ENCODE measurements at places on chromosomes 2 and 18.

- no peak for DNase-seq
Observed at GRCh38 chr2:236963631-236964182, 122.0 kb upstream of the COPS8 start.

- no peak for DNase-seq
Observed at GRCh38 chr2:134717286-134718022, 1.3 kb downstream of the TMEM163 start.

GRCh38 chr2:30940839-30941238, 133.6 kb upstream of the CAPN13 start:
- no peak for DNase-seq

DNA sequence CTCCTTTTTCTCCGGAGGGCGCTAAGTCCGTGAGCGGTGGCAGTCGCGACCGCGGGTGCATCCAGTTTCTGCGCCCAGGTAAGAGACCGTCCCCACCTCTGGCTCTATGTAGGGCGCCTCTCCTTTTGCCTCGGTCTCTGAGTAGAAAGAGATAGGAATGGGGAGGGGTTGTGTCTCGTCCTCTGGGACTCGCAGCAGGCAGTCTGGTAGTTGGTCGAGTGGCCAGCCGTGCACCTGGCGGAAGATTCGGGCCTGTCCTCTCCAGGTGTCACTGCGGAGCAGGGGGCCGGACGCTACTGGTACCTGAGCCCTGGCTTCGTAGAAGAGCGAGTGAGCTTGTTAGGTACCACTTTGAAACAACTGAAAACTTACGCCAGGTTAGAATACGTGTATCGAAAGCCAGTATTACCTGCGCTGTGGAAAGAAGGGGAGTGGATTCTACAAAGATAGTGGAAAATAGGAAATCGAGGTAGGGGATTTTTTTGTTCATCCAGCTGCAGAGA, 403 bp downstream of the MAP2 start:
- peak; percentile 22 for DNase-seq

- no peak for DNase-seq
Observed at GRCh38 chr2:201931951-201932350, 101.7 kb upstream of the FZD7 start.

- DNase-seq, result no peak
Observed at GRCh38 chr2:148218326-148219075, 197.6 kb downstream of the MBD5 start.

- DNase-seq, result no peak
Observed at GRCh38 chr2:85853499-85854165, 35.2 kb downstream of the ST3GAL5 start.

- no peak for DNase-seq
Observed at GRCh38 chr2:202042444-202042843, 8.8 kb downstream of the FZD7 start.

DNA sequence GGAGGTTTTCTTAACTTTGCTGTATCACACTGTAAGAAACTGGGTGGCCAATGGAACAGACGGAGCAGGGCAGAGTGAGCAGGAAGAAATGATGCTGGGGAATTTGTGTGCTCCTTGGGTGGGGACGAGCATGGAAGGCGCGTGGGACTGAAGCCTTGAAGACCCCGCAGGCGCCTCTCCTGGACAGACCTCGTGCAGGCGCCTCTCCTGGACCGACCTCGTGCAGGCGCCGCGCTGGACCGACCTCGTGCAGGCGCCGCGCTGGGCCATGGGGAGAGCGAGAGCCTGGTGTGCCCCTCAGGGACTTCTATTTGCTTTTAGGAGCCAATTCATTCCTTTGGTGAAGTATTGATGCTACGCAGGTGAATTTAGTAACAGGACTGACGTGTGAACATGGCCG, 8.9 kb downstream of the TPO start:
- DNase-seq, result no peak

- no peak for DNase-seq
Observed at GRCh38 chr2:3076848-3077642, 300.6 kb downstream of the EIPR1 start.

DNA sequence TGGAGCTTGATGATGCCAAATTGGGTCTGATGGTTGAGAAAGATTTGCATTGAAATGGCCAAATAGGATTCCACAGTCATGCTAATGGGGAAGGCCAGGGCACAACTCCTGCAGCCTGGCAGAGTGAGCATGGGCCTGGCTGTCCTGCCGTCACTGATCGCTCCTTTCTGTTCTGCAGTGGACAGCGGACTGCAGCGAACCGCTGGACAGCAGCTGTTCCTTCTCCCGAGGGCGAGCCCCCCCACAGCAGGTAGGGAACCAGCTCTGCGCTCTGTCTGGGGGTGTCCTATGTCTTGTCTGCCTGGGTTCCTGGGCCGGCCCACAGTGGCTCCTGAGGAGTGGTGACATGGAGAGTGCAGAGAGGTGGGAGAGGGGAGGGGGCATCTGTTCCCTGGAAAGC, 97.6 kb downstream of the CTIF start:
- DNase-seq, result no peak

- no peak for DNase-seq
Observed at GRCh38 chr2:235564884-235565530, 71.2 kb downstream of the AGAP1 start.

GRCh38 chr2:75456825-75457224, 103.9 kb downstream of the EVA1A start:
- DNase-seq, result no peak

- DNase-seq, result no peak
Observed at GRCh38 chr2:99481527-99481926, 8.3 kb downstream of the REV1 start.

DNA sequence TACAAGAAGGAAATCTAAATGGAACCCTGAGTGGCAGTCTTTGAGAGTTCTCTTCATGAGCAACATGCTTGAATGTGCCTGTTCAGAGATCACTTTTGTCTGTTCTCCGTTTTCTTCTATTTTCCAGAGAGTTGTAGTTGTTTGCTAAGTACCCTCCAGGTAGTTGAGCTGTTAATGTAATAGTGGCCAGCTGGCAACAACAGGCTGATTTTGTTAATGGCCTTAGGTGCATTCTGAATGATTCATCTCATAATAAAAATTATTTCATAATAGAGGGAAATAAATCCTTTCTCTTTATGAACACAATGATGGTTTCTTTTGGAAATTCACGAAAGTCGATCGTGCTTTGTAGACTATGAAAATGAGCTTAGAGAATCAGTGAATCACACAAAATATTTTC, 136.8 kb downstream of the LRP1B start:
- no peak for DNase-seq

DNA sequence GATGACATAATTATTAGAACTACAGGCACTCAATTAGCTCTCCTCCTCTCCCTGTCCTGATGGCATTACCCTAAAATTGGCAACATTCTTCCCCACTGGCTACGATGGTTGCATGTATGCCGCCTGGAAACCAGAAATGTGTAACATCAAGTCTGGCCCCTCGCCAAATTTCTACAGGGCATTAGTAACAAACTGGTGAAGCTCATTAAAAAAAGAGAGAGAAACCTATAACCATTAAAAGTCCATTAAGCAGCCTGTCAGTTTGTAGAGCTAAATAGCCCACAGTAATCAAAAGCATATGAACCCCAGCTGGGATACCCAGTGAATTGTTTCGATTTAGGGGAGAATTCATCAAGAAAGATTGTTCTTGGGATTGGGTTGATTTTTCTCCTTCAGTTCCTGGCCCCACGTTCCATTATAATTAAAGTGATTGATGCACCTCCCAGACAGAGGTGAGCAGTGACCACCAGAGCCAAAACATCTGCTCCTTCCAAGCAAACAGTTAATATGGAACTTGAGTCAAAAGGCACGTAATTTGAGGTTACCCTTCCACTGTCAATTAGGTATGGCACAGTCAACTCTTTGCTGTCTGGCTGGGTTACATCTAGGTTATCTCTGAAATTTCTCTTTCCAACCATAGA, 208.6 kb downstream of the C1D start:
- no peak for DNase-seq

GRCh38 chr2:195408196-195408595, 248.8 kb upstream of the SLC39A10 start:
- DNase-seq, result no peak

GRCh38 chr2:240630771-240631547, 5.7 kb downstream of the GPR35 start:
- no peak for DNase-seq

DNA sequence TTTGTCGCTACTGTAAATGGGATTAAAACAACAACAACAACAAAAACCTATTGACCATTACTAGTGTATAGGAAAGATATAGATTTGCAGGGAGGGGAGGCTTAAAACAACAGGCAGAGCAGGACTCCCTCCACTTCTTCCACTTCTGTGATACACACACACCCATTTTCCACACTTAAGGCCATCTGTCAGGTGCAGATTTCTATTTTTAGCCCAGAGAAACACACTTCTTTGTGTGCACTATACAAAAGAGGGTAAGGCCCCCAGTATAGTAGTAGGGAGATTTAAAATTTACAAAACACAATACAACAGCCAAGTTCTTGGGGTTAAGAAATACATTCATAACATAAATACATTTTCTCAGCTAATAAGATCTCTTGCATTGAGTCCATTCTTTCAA, 22.4 kb downstream of the PTPN2 start:
- no peak for DNase-seq

GRCh38 chr18:63956755-63957154, 7.7 kb downstream of the HMSD start:
- DNase-seq, result no peak

- DNase-seq, result peak; percentile 2
Observed at GRCh38 chr2:98833172-98833916, 102.4 kb upstream of the MGAT4A start.

GRCh38 chr2:127007652-127008051, 99.3 kb downstream of the BIN1 start:
- DNase-seq, result no peak

GRCh38 chr2:175362331-175362730, 180.8 kb upstream of the ATP5MC3 start:
- no peak for DNase-seq

DNA sequence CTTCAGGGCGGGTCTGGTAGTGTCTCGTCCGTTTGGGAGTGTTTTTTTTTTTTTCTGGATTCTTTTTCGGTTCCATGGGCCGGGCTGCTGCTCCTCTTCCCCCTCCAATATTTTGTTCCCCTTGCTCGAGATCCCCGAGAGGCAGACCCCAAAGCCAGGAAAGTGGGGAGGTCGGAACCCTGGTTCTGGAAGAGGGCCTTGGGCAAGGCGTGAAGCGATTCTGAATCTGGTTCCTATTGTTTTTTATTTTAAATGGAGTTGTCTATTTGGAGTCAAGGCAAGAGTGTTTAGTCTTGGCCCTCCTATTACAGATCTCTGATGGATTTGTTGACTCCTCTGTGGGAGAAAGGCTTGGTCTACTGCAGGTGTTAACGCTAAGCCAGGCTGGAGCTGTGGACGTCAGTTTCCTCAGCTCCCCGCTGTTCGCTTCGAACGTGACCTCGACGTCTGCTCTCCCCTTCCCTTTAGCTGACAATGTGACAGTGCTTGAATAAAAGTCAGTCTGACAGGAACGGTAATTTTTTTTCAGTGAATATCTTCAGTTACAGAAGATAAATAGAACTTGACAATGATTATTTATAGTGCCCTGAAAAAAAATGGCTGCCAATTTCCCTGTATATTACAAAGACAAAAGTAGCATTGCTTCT, 683 bp upstream of the DNAJC27 start:
- DNase-seq, result peak; percentile 45

GRCh38 chr2:123532126-123532525, 493.0 kb upstream of the CNTNAP5 start:
- no peak for DNase-seq

DNA sequence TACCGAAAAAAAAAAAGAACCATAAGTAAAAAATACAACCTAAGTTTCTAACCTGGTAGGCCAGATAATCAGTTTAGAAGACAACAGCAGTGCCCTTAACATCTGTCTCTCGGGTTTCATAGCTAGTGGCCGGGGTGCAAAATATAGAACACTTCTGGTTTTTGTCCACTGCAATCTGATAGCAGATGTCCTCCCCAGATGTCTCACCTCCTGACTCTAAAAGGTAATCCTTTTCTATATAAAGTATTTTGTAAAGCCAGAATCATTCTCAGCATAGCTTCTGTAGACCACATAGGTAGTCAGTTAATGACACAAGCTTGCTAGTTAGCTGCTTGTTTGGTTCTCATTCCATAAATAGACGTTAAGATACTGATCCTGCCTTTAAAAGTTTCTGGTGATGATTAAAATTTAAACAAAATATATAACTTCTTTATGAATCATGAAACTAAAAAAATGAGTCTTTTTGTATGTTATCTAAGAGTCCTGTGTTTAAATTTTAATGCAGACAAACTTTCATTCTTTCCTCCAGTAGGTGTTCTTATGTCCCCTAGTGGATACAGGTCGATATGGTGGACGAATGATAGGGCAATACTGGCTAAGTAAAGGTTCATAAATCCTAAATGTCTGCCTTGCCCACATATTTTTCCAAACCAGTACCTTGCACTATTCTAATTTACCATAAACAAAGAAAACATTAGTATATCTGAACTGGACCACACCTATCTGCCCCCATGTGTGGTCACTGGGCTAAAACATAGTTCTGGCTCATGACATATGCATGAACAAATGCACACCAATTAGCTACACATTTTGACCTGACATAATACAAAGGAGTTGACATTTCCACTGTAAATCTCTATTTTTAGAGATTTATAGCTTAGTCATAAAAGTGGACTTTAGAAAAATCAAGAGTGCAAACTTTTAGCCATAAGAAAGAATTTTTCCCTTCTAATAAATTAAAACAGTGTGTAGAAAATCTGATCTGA, 171.0 kb downstream of the SRBD1 start:
- DNase-seq, result no peak

DNA sequence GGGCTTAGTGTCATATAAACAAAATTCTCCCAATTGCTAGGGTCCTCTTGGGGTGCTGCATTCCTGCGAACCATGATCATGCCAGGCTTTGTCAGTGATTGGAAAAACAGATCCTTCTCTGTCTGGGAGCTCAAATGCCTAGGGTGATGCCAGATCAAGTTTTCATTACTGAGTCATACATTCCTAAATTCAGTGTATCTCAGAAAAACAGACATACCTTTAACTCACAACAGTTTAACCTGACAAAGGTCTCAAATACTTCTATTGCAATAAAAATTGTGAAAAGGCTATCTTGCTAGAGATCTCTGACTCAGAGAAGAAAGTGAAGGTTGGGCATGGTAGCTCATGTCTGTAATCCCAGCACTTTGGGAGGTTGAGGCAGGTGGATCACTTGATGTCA, 86.9 kb downstream of the SH3YL1 start:
- DNase-seq, result peak; percentile 10

DNA sequence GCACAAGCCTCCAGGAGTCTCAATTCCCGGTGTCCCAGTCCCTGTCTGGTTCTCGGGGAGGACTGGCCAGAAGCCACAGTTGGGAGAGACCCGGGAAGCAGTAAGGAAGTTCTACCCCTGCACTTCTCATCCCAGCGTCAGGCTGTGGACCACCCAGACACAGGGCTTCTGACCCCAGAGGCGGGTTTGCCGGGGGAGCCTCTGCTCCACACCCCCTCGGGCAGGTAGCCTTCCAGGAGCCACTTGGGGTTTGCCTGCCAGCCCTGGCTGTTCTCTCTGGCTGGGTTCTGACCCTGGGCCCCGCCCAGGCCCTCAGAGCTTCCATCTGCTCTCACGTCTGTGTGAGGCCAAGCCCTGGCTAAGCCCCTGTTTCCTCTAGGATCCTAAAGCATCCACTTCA, 94.4 kb upstream of the GPC1 start:
- DNase-seq, result no peak

GRCh38 chr2:144943293-144943941, 423.5 kb upstream of the ZEB2 start:
- no peak for DNase-seq
